ENCODE measurements at places on chromosomes 5 and 9.

GRCh38 chr5:11792621-11793020, 111.6 kb downstream of the CTNND2 start:
- no peak for DNase-seq

DNA sequence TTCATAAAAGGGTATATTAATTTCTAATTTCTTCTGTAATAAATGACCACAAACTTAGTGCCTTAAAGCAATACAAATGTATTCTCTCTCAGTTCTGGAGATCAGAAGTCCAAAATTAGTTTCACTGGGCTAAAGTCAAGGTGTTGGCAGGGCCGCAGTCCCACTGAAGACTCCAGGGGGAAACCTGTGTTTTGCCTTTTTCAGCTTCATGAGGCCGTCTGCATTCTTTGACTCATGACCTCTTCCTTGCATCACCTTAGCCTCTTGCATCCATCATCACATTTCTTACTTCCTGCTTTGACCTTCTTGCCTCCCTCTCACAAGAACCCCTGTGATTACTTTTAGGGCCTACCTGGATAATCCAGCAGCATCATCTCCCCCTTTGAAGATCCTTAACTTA, 42.0 kb upstream of the ALDH1B1 start:
- no peak for DNase-seq

- no peak for DNase-seq
Measured at GRCh38 chr9:33786681-33787080, 8.7 kb upstream of the PRSS3 start.

GRCh38 chr5:7793895-7794294, 57.0 kb downstream of the CFAP90 start:
- DNase-seq = no peak

GRCh38 chr9:133914442-133915342, 77.4 kb downstream of the VAV2 start:
- DNase-seq = no peak

All from fibroblast of lung (primary cell).